ENCODE measurements at places on chromosomes 11 and 22. TPM values are rescaled to one million over a fixed set of nuclear protein-coding genes. Genes with fewer than 3 reads are reported as not detected.

GRCh38 chr11:30281476-30282288 is 41.2 kb upstream of the ARL14EP start:
- no peak for DNase-seq

DNA sequence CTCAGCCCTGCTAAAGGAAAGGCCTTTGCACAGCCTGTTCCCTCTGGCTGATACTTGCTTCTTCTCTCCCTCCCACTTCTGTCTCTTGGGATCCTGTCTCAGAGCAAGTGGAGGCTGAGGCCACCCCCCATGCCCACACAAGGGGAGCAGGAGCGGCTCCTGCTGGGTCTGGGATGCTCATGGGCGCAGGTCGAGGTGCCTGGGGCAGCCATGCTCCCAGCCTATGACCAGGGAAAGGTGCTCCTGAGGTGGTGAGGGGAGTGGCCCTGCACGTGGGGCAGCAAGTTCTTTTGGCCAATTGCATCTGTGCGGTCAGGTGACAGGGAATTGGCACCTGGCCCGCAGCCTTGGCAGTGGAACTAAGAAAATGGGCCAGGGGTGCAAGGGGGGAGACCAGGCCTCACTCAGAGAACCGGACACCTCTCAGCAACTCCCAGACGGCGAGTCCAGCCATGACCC is 1.5 kb downstream of the MAPK11 start:
- DNase-seq: no peak

DNA sequence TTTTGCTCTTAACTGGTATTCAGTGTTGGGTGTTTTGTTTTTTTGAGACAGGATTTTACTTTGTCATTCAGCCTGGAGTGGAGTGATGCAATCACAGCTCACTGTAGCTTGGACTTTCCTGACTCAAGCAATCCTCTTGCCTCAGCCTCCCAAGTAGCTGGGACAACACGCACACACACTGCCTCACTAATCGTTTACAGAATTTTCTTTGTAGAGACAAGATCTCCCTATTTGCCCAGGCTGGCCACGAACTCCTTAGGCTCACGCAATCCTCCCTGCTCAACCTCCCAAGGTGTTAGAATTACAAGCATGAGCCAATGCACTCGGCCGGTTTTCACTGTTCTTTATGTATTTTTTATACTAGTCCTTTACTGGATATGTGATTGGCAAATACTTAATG is 51.0 kb upstream of the IGLL5 start:
- DNase-seq: no peak

- peak; percentile 77 for DNase-seq
These were observed 14.1 kb downstream of the CSDC2 start for GRCh38 chr22:41574847-41575381.

- DNase-seq: peak; percentile 83
These were observed 78.4 kb downstream of the CDKN1C start for GRCh38 chr11:2807025-2807681.

- DNase-seq: no peak
These were observed 72.7 kb downstream of the IGLL5 start for GRCh38 chr22:22960307-22960706.

GRCh38 chr11:45919806-45920530 is 2.3 kb upstream of the PEX16 start:
- no peak for DNase-seq

GRCh38 chr11:60447070-60447469 is 8.6 kb upstream of the MS4A1 start:
- no peak for DNase-seq

- DNase-seq: no peak
These were observed 14.4 kb downstream of the MPPED1 start for GRCh38 chr22:43425976-43426785.

GRCh38 chr11:23391031-23391430 is 530.8 kb upstream of the CCDC179 start:
- DNase-seq: no peak

DNA sequence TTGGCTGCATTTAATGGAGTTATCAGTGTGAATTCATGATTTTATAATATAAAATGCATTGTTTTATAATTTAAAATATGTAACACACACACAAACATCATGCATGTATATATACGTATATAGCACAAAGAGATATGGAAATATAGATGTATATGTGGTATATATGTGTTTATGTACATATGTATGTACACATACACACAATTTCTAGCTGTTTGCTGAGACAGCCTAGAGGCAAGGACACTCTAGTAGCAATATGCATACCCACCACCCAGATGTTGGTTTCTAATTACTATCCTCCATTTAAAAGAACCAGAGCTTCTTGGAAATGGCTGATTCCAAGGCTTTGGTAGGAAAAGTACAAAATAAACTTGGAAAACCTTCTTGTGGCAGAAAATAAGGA is 50.4 kb downstream of the RBFOX2 start:
- DNase-seq: no peak

GRCh38 chr22:17121233-17122195 is at the start of gene TMEM121B:
TSS of gene TMEM121B (minus strand) at chr22:17121360. CDS start at chr22:17121127, 233 bp downstream.
- peak; percentile 80 for DNase-seq

The CDC42BPG gene
- polyA plus RNA-seq: 0.95 TPM

The ISX gene
- polyA plus RNA-seq: not detected

The TSKU gene
- 23.5 TPM for polyA plus RNA-seq

The OR51S1 gene
- polyA plus RNA-seq: not detected

The ROBO4 gene
- 32.7 TPM for polyA plus RNA-seq

The SEPTIN5 gene
- polyA plus RNA-seq: 98.4 TPM

The ZNHIT2 gene
- 4.8 TPM for polyA plus RNA-seq

The SCGB1A1 gene
- not detected for polyA plus RNA-seq

The CARD16 gene
- polyA plus RNA-seq: 12.7 TPM

The HORMAD2 gene
- polyA plus RNA-seq: not detected

Data from muscle of leg (tissue), 16 donors.